ENCODE measurements at places on chromosomes 6 and 20. TPM values are rescaled to one million over a fixed set of nuclear protein-coding genes. Genes with fewer than 3 reads are reported as not detected.

DNA sequence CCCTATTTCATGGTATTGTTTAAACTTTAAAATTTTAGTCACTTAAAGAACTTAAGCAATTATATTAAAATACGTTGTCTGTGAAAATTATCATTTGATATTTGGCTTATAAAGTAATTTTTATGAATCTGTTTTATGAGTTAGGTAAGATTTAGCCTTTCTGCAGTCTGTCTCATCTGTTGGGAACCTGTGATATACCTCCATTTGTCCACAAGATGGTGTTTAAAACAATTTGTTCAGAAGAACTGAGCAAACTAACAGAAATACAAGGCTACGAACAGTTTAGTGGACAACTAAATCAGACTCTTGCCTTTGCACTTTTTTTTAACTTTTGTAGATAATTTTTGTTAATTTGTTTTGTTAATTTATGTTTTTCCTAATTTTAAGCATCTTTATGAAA lies 92.4 kb downstream of the COL9A1 start:
- DNase-seq = peak; percentile 18

DNA sequence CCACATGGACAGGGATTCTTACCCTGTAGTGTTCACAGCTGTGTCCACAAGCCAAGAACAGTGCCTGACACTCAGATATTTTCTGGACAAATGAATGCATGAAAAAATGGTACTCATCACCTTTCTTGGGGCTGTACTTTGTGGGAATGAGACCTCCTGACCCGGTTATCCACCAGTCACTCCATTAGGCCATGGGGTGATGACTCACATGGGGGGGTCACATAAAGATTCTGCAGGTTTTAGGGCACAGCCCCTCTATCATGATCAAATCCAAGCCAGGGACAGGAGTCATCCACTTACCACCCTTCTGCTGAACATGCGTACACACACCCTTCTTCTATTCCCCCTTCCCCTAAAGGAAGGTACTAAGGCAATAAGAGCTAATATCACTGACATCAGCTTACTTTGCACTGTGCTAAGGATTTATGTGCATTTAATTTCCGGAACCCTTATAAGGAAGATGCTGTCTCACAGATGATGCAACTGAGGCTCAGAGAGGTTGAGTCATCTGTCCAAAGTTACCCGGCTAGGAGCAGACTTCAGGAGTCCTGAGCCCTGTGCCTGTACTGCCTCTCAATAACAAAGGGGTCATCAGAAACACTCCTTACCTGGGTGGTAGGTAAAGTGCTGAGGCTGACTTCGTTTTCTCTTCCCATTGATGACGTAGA lies 107.8 kb downstream of the NFATC2 start:
- no peak for DNase-seq

Gene HMGCLL1
- not detected for total RNA-seq

Gene MBOAT1
- 0.16 TPM for total RNA-seq

DNA sequence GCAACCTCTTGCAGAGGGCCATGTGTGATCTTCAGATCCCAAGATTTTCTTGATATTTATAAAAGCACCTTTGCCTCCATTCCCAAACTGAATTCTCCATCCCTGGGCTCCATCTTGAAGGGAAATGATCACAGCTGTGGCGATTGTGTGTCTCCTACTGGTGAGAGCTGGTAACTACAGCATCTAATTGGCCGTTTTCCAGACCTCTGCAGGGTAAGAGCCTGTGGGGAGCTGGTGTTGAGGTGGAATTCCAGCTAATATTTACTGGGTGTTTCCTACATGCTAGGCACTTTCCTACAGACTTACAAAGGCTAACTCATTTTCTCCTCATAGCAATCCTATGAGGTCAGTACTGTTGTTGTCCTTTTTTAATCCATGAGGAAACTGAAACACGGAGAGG lies 59.2 kb upstream of the FNDC1 start:
- DNase-seq = peak; percentile 64

Gene ASIP
- not detected for total RNA-seq

GRCh38 chr6:34816635-34817301 lies 24.9 kb downstream of the BLTP3A start:
- no peak for DNase-seq

Gene PFDN4
- total RNA-seq = 66.3 TPM

DNA sequence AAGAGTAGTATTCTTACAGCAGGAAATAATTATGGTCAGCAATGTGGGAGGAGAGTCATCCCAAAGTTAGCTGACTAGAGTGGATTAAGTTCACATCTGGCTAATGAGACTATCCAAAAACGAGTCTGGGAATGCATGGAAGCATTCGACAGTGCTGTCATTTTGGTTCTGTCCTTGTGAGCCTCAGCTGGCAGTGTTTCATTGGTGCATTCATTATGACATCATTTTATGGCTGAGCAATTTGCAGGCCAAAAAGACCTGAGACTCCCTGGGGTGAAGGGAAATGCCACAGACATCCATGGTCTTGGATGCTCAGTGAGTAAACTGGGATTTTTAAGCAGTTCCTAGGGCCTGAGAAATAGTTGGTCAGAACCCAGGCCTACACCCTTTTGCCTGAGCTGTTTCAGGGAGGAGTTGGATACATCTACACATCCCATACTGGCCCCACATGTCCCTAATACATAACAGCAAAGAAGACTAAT lies 196.4 kb upstream of the CCN2 start:
- peak; percentile 80 for DNase-seq

DNA sequence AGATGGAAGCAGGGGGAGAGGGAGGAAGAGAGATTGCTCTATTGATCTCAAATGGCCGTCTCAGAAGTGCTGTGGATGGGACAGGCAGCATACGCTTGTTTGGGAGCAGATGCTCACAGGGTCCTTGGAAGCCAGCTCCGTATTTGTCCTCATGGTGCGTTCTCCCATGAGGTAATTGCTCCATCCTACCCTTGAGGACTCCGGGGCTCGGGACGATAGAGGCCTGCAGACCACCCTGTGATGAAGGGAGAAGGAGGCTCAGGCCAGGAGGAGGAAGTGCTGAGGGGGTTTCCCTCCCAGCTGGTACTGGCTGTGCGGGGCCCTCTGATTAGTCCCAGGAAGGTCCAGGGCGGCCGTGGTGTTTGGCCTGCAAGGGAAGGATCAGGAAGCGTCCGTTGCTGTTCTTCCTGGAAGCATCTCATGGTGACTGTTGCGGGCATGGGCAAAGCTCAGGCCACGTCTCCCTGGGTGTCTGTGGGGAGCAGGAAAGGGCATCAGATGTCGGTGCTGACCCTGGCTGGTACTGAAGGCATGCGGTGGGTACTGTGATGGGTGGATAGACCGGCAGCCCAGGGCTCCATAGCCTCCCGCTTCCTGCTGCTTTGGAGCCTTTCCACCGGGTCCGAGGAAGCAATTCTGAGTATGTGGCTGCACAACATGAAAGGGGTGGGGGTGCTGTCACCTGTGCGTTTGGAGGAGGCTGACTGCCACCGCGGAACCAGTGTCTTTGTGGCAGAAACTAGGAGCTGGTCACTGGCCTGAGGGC lies 158.3 kb downstream of the SYCP2 start:
- DNase-seq = no peak

Gene GRIK2
- 14.3 TPM for total RNA-seq

GRCh38 chr6:72040111-72040510 lies 153.8 kb downstream of the RIMS1 start:
- peak; percentile 65 for DNase-seq

DNA sequence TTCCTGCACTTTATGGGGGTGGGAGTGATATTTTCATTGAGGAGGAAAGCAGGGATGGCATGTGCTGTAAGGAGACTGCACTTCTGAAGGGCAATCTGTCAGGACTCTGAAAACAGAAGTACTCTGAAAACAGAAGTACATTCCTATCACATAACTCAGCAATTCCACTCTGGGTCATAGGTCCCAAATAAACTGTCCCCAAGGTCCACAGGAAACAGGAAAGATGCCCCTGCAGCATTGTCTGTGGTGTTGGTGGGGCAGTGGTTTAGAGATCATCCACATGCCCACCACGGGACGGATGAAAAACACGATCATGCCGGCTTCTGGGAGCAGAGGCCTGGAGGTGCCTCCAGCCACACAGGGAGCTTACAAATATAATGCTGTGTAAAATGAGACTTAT lies 150.3 kb downstream of the OTOR start:
- DNase-seq = peak; percentile 60

DNA sequence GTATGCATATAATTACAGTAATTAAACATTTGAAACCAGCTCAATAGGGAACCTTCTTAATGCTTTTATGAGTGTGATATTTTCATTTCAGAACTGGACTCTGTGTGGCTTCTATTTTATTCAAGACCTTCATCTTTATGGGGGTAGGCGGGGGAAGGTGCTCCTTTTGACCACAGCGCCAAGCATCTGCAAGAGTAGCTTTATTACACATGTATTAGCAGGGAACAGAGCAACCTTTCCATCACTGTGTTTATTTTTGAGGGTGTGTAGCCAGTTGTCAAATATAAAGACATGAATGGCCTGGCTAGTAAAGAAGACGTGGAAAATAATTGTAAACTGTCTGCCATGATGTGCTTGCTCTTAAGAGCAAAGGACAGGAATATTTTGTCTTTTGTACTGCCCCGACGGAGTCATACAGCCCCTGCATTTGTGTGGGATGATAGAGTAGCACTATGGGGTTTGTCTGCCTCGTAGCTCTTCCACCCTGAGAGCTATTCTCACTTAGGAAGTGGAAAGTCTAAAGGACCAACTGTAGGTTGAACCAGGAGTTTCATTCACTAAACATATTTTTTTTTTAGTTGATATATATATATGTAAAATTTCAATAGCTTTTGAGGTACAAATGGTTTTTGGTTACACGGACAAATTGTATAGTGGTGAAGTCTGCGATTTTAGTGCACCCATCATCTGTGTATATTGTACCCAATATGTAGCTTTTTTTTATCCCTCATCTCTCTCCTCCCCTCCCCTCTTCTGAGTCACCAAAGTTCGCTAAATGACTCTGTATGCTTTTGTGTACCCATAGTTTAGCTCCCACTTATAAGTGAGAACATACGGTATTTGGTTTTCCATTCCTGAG lies 91.2 kb downstream of the CARMIL1 start:
- DNase-seq = no peak

GRCh38 chr6:161694995-161695394 lies 421.1 kb upstream of the AGPAT4 start:
- peak; percentile 40 for DNase-seq

DNA sequence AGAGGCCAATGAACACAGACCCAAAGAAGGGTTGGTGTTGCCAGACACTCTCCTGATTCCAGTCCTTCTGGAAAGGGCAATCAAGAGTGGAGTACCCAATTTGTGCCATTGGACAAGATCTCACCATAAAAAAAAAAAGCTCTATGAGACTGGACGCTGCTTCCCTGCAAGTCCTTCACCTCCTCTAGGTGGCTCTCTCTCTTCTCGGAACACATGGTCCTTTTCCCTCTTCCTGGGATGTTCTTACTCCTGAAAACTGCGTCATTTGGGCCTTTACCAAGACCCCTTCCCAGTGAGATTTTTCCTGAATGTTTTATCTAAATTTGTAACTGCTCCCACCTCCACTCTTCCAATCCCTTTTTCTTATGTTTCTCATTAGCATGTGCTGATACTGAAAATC lies 280.8 kb downstream of the FOXA2 start:
- no peak for DNase-seq

GRCh38 chr20:434221-434620 lies 26.1 kb downstream of the RBCK1 start:
- no peak for DNase-seq

DNA sequence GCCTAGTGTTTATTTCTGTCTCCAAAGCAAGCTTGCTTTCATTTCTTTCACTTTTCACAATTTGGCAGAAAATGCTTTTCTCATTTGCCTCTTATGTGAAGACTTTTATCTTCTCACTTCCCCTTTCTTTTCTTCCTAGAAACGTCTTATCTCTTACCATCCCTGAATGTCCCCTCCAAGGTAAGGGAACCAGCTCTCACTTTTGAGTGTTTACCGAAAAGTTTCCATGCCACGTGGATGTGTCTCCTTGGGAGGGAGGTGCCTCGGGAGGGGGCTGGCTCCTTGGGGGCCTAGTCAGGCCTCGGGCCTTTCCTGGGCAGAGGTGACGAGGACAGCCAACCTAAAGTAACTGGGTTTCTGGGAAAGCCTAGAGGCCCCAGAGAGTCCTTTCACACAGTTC lies 127.4 kb downstream of the CD24 start:
- DNase-seq = no peak

- no peak for DNase-seq
These were observed 35.1 kb downstream of the MKKS start for GRCh38 chr20:10398834-10399369.

Gene DEFB127
- total RNA-seq = not detected

DNA sequence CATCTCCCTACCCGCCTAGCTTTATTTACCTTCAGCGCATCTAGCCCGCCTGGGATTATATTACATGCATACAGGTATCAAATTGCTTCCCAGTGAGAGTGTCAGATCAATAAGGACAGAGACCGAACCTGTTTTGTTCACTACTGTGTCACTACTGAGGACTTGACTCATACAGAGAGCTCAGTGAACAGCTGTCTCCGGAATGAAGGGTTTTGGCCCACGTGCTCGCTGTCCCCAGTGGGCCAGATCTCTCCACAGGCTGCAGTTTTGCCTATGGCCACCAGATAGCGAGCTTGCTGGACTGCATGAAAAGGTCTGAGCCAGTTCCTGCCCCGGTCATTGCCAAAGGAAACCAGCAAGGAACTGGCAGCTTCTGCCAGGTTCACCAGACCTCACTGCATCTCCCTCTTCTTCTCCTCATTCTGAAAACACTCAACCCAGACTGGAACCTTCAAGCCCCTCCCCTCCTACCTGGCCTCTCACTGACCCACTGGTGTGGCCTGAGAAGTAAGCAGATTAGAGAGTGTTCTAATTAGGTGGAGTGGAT lies 150.8 kb downstream of the ZMYND8 start:
- DNase-seq = peak; percentile 93

Gene RIPPLY2
- total RNA-seq = not detected

Gene TREM2
- not detected for total RNA-seq

DNA sequence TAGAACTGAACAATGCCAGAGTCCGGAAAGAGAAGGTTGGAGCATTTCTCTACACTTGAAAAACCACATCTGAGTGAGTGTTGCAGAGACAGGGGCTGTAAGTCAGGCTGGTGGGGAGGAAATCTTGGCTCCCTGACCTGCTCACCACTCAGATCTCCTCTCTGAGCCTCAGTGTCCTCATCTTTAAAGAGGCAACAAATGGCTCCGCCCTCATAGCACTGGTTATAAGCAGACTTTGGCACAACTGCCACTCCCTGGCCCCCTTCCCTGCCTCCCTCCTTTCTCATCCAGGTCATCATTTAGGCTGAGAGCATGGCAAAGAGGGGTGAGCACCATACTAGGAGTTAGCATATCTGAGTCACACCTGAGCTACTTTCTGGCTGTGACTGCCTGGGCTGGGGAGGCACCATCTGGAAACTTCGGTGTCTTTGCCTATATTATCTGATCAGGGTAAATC lies 10.6 kb downstream of the SIRPG start:
- no peak for DNase-seq

Gene PCSK2
- not detected for total RNA-seq

Gene HLA-DPA1
- 0.68 TPM for total RNA-seq

Gene CST2
- not detected for total RNA-seq
